ENCODE measurements at places on chromosomes 5 and 9.

DNA sequence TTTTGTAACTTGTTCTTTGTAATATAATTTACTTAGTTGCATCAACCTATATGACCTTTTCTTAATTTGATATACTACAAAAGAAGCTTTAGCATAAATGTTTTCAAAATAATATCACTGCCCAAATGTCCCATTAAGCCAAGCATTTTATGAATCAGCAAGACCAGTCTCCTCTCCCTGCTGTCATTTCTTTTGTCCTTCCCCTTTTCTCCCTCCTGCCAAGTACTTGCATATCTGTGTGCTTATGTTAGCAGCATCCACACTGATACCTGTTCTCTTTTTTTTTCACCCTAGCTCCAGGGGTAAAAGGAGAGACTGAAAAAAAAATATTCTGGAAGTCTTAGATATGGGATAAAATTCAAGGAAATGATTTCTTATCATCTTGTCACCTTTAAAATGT, 69.7 kb downstream of the ZSWIM6 start:
- no peak for DNase-seq

GRCh38 chr9:27571011-27571410, 2.3 kb downstream of the C9orf72 start:
- DNase-seq = no peak

- DNase-seq = no peak
Measured at GRCh38 chr9:124593651-124594058, 86.5 kb upstream of the NR5A1 start.

GRCh38 chr5:123207081-123207537, 118.1 kb downstream of the PRDM6 start:
- DNase-seq = no peak

Measured in right forelimb (tissue), 1 donor.